ENCODE measurements at places on chromosomes 12 and 14.

- DNase-seq: no peak
Observed at GRCh38 chr12:118778077-118778476, 203.3 kb upstream of the SRRM4 start.

GRCh38 chr14:104129556-104129955 lies 8.8 kb upstream of the KIF26A start:
- DNase-seq: no peak

GRCh38 chr12:54723379-54724256 lies 75.5 kb upstream of the DCD start:
- DNase-seq: peak; percentile 7

GRCh38 chr14:45902241-45902640 lies 649.2 kb upstream of the MIS18BP1 start:
- DNase-seq: no peak

DNA sequence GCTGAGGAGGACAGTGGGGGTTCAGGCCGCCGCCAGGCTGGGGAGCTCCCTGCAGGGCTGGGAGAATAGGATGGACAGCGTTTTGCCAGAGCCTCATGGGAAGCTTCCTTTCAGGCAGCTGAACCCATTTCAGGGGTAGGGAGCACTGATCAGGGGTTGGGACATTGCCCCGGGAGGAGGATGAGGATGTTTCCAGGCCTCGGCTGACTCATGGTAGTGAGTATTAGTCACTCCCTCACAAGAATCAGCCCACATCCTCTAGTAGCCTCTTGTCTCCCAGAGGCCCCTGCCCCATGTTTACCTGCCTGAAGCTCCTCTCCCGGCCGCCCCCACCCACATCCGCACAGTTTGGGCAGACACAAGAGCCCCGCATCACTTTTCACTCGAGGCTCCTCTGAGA lies 89.8 kb downstream of the ZFP36L1 start:
- no peak for DNase-seq

GRCh38 chr12:109393437-109394345 lies 46.0 kb downstream of the MYO1H start:
- DNase-seq: peak; percentile 9

DNA sequence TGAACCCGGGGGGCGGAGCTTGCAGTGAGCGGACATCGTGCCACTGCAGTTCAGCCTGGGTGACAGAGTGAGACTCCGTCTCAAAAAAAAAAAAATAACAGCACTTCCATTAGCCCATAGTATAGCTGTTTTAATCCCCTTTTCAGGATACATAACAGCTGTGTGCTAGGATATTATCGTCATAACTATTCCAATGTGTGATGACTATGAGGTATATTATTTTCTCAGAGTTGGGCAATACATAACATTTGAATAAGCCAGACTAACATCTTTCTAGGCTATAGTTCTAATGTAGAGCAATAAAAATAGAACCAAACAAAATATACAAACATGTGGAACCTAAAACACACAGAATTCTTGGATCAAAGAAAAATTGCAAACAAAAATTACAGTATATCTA lies 57.1 kb downstream of the MARK3 start:
- no peak for DNase-seq

- DNase-seq: no peak
Observed at GRCh38 chr12:3086729-3087323, 9.6 kb downstream of the TSPAN9 start.

GRCh38 chr12:111330800-111331752 lies 37.8 kb downstream of the PHETA1 start:
- DNase-seq: no peak

GRCh38 chr12:76018111-76018510 lies 13.5 kb downstream of the PHLDA1 start:
- DNase-seq: no peak

- no peak for DNase-seq
Observed at GRCh38 chr12:57864442-57865083, 18.0 kb upstream of the CTDSP2 start.

- no peak for DNase-seq
Observed at GRCh38 chr12:56616925-56617324, 13.2 kb downstream of the BAZ2A start.

- DNase-seq: no peak
Observed at GRCh38 chr12:111607239-111607638, 8.1 kb upstream of the ATXN2 start.

GRCh38 chr12:118190266-118190665 lies 54.3 kb downstream of the PEBP1 start:
- no peak for DNase-seq

DNA sequence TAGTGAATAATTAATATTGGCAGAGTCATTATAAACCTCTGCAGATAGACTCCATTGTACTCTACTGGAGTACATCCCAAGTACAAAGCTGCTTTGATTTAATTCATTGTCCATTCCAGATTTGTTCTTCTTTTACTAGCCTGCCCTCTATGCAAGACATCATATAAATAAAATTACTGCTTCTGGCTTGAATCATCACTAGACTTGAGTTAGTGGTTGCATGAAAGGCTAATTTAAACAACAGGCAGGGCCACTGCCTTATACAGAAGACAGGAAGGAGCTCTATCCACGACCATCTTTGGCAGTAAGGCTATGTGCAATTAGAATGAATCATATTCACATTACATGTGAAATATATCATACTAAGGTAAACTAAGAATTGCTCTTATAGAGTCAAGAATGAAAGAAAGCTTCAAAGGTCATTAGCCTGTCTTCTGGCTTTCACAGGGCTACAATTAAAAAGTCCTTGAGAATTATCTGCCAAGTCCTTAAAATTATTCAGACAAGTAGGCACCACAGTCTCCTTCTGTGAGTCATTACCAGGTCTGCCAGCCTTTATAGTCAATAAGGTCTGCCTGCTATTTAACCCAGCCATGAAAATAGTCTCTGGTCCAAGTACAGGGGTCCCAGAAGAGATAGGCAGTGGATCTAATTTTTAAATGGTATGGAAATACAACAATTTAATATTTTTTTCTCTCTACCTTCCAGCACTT lies 631.8 kb downstream of the TMTC2 start:
- no peak for DNase-seq

GRCh38 chr14:51472881-51473280 lies 178.8 kb upstream of the FRMD6 start:
- DNase-seq: no peak

DNA sequence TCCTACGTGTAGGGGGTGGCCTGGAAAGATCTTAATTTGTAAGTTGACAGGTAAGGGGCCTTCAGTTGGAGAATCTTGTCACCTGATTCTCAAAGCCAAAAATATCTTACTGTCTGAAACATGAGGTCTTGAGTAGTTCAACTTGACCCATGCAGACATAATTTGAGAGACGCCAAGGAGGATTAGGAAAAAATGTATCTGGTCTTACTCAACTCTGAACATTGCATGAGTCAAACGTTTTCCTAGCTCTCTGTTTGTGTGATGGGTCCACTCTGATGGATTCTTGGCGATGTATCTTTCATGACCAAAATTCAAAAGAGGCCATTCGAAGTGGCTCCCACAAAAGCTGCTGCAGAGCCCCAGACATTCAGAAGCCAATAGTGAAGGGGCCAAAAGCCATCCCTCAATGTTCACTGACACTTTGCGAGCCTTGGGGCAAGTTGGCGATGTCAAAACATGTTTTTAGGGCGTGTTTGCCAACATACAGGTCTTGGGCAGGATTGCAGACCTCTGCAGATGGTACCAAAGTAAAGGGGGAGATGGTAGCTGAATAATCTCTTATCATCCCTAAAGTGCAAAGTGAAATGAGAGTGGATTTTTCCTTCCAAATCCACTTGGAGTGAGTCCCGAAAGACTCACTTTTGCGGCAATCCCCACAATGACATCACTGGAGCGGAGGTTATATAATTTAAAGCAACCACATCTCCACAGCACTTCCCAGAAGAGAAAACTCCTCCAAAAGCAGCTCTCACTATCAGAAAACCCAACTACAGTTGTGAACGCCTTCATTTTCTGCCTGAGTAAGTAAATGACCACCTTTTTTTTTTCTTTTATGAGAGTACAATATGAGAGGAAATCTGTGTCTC lies at the start of gene BDKRB1:
Gene BDKRB1, plus strand, starts transcription at position 710 of the 866 bp plus-strand sequence. CDS start 7,473 bp downstream, outside the sequence.
- no peak for DNase-seq

GRCh38 chr12:45887544-45887943 lies 102.8 kb downstream of the SCAF11 start:
- no peak for DNase-seq

GRCh38 chr12:120537856-120538220 lies 3.7 kb downstream of the RNF10 start:
- DNase-seq: no peak

DNA sequence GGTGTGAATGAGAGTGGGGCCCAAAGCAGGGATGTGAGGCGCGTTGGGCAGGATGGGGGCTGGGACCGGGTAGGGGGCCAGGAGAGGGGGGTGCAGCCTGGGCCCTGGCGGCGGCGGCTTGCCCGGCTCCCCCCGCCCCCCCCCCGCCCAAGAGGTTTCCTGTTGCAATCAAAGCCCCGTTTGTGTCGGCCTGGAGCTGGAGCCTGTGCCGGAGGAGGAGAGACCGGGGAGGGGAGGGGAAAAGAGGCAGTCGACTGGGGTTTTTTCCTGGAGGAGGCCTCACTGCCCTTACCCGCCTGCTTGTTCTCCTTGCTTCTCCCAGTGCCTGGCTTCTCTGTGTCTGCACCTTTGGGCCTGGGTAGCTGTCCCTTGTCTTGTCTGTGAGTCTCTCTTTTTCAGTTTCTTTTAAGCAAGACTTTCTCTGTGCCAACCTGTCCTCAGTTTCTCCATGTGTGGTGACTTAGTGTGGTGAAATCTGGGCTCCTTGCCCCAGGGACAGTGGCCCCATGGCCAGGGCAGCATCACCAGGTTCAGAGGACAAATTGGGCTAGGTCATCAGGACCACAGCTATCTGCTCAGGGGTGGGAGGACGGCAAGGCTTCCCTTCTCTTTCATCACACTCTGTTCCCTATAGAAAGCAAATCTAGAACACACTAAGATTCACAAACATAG lies 8.5 kb downstream of the RARG start:
- no peak for DNase-seq

DNA sequence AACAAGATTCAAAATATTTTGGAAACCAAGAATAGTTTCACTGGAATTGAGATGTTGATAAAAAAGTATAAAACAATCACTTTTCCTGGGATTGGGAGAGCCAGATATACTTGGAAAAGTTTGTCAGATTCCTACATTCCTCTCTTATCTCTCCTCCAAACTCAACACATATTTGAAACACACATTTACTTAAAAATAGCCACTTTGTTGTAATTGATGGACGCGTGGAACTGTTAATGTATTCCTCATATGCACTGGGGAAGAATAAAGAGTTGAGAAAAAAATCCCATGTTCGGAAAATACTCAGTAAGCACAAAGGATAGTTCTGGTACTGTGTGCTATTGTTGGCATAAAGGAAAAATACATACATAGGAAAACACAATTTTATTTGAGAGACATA lies 195.6 kb upstream of the FLRT2 start:
- no peak for DNase-seq

DNA sequence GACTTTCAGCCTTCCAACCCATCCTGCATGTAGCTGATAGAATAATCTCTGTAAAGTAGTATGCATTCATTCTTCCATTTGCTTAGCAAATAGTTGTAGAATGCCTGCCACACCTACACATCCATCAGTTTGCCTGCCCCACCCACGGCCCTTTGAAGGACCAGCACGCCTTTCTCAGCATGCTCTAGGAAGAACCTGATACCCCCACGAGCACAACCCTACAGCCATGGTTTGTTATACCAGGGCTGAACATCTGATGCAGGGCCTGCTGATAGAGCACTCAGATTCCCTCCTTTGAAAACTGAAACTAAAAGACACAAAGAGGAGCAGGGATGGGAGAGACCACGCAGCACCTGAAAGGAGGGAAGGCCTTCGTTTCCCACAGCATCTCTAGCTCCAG lies 205.1 kb downstream of the ANO2 start:
- DNase-seq: no peak

- DNase-seq: no peak
Observed at GRCh38 chr14:100545359-100545758, 41.9 kb downstream of the BEGAIN start.

GRCh38 chr12:124345795-124346194 lies 50.9 kb downstream of the RFLNA start:
- DNase-seq: no peak

DNA sequence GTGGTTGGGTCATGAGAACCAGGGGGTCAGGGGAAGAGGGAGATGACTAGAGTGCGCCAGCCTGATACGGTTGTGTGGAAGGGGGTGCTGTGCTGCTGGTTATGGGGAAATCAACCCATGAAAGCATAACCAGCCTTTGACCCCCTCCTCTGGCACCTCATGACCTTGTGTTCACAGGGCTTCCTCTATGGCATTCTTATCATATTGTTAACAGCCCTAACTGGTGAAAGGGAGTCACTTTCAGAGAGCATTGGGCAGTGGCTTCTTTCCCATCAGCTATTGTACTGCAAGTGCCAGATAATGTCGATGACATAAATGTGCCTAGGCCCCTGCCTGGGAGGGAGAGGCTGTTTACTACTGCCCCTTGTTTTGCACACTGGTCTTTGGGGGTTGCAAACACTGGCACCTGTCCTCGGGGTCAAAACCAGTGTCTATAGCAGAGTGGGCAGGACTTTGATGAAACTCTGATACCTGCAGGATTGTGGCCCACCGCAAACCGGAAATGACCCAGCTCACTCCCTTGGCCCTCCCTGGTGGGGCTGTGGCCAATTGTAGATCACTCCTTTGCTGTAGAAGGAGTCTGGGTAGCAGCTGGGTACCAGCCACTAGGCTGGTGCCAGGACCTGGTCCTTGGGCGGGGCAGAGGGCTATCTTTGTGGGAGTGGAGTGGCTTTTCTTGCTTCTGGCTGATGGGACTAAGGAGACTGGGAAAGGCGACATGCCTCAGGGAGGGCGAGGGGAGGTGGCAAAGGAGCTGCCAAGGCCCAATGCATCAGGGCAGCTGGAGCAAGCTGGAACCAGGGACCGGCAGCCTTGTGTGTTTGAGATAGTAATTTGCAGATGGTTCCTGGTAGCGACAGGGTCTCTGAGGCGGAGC lies 634 bp upstream of the TMEM63C start:
- no peak for DNase-seq

- DNase-seq: no peak
Observed at GRCh38 chr14:89466484-89466883, 49.5 kb upstream of the FOXN3 start.

- DNase-seq: no peak
Observed at GRCh38 chr12:51994959-51995358, 11.8 kb upstream of the TAMALIN start.

DNA sequence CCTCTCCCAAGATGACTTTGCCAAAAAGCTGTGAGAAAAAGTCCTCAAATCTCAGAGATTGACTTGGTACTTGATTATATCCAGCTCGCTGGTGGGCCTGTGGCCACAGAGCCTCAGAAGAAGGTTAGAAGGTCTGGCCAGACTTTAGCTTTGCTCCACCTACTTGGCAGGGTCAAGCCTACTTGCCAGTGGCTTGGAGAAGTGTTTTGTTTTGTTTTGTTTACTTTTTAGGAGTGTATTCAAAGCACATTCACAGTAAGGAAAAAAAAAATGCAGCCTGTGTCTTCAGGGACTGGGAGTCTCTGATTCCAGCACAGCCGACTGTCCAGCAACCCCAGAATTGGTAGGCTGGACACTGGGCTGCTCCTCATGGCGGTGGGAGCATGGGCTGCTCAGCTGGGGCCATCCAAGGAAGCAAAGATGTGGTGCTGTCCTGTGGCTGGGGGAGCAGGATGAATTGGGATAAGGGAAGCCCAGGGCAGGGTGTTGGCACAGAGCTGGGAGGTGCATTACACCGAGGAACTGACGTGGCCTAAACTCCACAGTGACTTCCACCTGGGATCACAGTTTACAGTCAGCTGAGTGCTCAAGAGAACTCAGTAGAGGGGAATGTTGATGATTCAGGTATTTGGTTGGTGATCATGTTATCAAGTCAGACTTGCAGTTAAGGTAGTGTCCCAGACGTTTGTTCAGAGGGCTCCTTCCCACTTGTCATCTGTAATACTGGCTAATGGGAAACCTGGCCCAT lies 73.5 kb downstream of the PPP2R5C start:
- DNase-seq: no peak

GRCh38 chr12:88015825-88016224 lies 13.4 kb downstream of the C12orf50 start:
- no peak for DNase-seq
